ENCODE measurements at places on chromosomes 1 and 21.

DNA sequence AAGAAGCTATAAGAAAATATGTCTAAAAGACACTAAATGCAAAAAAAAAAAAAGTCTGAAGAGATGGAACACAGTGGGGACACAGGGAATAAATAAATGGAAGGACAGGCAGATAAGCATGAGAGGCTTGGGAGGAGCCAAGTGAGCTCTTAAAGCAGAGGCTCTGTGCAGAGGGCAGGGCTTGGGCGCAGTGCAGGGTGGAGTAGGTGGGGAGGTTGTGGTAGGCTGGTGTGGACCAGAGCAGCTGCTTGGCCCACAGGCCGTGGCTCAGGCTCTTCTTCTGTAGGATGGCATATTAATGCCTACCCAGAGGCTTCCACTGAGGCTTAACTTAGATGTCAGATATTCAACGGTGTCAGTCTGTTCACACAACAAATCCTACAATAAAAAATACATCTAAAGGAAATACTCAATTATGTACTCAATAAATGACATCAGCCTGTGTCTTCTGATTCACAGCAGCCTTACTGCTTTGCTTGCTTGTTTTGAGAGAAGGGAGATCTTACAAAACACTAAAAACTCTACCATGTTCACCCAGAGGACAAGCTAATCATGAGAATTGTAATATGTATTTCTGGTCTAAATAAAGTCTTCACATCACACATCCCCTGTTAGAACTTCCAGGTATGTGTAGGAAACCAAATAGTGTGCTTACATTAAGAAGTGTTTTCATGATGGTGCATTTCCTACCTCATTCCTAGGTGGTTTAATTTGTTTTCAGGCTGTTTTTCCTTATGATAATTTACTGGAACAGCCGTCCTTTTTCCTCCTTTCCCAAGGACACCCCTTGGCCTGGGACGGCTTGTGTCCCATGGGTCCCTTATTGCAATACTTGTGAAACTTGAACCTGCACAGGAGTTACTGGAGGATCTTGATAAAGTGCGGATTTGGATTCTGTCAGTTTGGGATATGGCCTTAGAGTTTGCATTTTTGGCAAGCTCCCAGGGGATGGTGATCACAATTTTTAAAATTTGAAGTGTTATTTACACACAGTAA, 24.9 kb downstream of the DIP2A start:
- DNase-seq: no peak

DNA sequence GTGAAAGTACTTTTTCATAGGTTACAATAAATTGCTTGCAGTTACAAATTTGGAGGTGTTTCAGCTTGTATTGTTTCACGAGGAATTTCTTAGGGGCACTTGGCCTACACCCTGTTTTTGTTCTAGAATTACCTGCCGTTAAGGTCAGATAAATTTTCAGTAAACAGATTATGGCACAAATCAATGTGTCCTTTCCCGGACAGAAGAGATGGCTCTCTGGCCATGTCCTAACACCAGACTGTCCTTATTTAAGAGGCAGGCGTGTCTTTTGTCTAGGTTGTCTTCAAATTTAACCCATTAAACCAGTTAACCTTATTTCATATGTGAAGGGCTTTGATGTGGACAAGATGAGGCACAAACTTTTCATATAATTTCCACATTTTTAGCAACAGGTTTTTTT, 243.4 kb downstream of the SDCCAG8 start:
- no peak for DNase-seq

DNA sequence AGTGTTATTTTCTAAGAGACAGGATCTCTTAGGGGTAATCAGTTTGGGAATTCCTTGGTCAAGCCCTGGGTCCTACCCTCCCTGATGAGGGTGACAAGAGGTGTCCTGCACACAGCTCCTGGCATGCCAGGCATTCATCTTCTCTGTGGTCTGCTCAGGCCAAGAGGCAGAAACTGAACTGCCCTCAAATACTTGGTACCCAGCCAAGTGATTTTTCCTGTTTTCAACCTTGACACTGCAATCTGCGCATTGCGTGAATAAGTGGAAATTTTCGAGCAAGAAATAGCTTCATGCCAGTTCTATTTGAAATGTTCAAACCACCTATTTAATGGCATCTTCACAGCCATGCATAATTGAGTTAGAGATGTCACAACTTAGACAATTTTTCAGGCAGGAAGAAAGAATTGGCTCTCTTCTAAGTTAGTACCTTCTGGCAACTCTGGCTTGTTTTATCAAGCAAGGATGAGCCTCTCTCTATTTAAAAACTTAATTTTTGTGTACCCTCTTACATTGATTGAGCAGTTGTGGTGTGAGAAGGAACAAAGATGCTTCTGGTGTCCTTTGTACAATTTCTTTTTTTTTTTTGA, 27.0 kb downstream of the DNM3 start:
- DNase-seq: no peak

GRCh38 chr1:62384276-62385005, 52.4 kb upstream of the USP1 start:
- peak; percentile 90 for DNase-seq
